ENCODE measurements at places on chromosomes 1 and 21.

- no peak for DNase-seq
Measured at GRCh38 chr1:233088613-233089012, 138.2 kb downstream of the NTPCR start.

DNA sequence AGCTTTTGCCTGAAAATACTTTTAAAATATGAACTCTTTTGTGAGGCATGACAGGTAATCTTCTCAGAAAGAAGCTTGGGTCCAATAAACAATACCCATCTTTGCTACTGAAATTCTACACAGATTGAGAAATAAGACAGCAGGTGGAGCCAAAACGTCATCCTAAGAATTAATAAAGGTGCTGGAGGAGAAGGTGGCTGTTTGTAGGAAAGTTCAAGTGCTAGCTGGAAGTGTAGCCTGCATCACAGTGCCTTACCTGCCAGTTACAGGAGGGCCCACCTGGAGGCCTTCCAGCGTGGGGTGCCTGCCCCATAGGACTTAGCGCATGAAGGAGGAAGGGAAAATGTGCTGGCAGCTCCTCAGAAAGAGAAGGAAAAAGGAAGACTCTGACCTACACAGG, 93.7 kb downstream of the TTC3 start:
- DNase-seq: no peak

DNA sequence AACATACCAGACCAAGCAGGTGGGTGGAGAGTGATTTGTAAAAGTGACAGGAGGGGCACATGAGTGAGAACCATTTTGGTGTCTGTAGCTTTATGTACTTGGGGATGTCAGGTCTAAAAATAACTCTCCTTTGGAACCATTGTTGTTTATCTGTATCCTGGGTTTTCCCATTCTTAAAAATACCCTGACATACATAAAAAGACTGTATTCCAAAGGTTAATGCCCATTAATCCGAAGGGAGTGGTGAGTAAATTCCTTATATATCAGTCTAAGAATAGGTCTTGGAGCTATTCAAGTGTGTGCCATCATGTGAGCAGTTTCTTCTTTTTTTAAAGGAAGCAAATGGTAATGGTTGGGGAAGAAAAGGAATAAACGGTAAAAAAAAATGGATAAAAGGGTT, 117.5 kb downstream of the TGFB2 start:
- DNase-seq: no peak

- DNase-seq: no peak
Measured at GRCh38 chr21:44260791-44261631, 686 bp downstream of the DNMT3L start.

DNA sequence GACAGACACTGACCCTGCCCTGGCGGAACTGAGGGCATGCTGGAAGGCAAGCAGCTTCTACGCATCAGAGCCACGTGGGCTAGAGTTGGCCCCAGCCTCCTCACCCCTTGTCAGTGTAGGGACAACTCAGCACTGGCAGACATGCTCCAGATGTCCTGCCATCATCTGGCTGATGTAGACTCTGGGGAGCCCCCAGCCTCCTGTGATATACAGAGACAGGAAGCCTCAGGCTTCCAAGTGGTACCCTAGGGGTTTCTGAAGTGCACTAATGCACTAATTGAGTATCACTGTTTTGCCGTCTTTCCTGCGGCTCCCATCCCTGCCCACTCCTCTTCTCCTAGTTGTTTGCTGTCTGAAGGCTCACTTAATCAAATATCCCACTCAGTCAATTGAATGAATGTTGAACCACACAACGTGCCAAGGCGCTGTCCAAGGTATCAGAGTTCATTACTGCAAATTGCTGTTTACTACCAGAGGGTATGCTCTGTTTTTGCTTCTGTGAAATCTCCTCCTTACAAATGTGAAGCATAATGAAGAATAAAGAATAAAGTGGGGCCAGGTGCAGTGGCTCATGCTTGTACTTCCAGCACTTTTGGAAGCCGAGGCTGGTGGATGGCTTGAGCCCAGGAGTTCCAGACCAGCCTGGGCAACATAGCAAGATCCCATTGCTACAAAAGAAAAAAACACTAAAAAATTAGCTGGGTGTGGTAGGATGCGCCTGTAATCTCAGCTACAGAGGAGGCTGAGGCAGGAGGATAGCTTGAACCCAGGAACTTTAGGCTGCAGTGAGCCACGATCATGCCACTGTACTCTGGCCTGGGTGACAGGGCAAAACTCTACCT, 76.4 kb upstream of the ZBTB18 start:
- DNase-seq: no peak

DNA sequence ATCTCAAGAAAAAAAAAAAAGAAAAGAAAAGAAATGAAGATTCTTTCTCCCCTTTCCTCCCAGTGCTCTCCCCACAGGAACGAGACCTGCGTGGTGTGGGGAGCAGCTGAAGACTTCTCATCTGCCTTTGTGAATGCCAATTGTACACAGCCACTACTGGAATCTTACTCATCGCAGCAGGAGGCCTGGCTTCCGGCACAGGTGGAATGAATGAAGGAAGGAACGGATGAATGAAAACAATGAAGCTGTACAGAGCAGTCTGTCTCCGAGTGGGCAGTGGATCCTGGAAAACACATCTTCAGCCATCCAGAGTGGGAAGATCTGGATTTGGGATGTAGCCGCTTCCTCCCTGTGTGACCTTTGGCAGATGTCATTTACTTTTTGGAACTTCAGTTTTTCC, 64.9 kb downstream of the RUNX3 start:
- no peak for DNase-seq

DNA sequence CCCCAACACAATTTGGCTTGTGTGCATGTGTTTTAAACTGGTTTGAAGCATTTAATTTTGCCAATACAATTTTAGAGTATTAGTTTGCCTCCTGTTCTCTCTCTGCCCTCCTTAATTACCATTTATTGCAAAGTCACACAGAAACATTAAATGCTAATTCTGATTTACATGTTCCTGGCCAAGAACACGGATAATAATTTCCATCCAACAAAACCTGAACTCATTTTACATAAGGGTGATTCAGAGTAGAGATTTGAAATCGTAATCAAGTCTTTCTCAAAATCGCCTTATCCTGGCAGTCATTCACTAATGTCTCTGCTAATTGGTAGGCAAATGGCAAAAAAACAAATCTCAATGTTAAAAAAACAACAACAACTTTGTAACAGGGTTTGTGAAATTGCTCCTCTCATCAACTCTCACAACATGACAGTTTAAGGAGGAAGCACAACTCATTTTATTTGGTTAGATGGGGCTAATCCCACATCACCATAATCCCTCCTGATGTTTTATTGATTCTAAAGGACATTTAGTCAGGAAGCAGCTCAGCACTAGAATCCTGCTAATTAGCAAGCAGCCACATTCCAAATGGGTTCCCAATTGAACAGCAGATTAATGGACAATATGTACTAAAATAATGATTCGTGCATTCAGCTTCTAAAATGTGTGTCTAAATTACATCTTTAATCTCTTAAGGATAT, 55.9 kb downstream of the C1orf87 start:
- DNase-seq: no peak

DNA sequence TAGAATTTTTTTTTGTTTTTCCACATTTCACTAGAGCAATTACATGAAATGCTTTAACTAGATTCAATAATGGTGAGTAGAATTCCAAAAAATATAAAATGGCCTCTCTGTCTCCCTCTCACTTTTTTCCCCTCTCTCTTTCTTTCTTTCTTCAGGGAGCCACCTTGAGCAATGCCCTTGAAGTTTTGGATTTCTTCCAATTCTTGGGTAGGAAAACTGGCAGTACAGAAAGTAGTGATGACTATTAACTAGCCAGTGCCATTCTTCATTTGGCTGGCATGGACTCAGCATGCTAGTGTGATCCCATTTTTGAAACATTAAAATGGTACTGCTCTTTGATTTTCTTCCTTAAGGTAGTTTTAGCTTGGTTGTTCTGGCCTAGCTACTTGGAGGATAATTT, 4.5 kb upstream of the FNBP1L start:
- DNase-seq: no peak

GRCh38 chr1:95497566-95497965, 263.6 kb downstream of the RWDD3 start:
- no peak for DNase-seq

- DNase-seq: peak; percentile 19
Measured at GRCh38 chr21:38126666-38127303, 130.0 kb upstream of the KCNJ15 start.
